Vagina (tissue), 2 donors: ENCODE measurements at places on chromosomes 16 and 17.

DNA sequence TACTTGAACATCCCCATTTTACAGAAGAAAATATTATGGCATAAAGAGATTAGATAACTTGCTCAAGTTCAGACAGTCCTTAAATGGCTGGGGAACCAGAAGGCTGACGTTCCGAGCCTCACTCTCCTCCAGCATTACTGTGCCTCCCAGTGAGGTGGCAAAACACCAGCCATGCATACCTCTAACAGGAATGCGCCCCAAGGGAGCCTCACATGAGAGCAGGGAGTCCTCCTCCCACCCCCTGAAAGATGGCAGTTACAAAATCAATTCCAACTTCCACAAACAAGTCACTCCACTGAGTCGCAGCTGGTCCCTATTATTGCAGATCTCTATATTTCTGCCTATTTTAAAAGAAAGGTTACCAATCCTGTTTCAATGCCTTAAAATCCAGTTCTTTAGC lies 55.5 kb downstream of the ANKFY1 start:
- DNase-seq, result no peak

- DNase-seq, result no peak
These were observed 35.8 kb upstream of the C1QL1 start for GRCh38 chr17:45003877-45004276.

GRCh38 chr16:26791169-26791568 lies 275.6 kb upstream of the C16orf82 start:
- DNase-seq, result no peak

DNA sequence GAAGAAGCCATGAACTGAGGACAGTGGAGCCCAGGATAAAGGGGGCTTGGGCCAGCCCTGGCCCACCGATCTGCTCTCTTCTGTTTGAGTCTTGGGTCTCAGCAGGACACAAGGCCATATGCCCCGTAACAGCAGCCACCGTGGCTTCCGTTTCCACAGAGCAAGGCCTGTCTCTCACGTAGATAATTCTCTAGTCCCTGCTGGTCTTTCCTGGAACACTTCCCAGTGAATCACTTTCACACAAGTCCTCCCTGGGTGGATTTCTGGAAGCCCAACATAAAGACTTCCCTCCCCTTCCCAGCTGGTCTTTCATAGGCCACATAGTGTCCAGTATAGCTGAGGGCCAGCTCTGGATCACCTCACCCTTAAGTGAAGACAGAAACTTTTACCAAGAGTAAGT lies 19.9 kb upstream of the C16orf78 start:
- no peak for DNase-seq

DNA sequence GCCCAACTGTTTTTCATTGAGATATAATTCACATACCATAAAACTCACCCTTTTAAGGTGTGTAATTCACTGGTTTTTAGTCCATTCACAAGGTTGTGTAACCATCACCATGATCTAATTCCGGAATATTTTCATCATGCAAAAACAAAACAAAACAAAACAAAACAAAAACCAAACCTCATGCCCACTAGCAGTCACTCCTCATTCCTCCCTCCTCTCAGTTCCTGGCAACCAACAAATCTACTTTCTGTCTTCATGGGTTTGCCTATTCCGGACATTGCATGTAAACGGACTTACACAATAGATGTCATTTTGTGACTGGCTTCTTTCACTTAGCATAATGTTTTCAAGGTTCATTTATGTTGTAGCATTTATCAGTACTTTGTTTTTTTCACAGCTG lies 4.5 kb upstream of the NOD2 start:
- DNase-seq, result no peak

GRCh38 chr17:39199820-39200069 lies 338 bp upstream of the RPL19 start:
- no peak for DNase-seq

GRCh38 chr17:17749921-17750320 lies 68.7 kb downstream of the RAI1 start:
- no peak for DNase-seq

DNA sequence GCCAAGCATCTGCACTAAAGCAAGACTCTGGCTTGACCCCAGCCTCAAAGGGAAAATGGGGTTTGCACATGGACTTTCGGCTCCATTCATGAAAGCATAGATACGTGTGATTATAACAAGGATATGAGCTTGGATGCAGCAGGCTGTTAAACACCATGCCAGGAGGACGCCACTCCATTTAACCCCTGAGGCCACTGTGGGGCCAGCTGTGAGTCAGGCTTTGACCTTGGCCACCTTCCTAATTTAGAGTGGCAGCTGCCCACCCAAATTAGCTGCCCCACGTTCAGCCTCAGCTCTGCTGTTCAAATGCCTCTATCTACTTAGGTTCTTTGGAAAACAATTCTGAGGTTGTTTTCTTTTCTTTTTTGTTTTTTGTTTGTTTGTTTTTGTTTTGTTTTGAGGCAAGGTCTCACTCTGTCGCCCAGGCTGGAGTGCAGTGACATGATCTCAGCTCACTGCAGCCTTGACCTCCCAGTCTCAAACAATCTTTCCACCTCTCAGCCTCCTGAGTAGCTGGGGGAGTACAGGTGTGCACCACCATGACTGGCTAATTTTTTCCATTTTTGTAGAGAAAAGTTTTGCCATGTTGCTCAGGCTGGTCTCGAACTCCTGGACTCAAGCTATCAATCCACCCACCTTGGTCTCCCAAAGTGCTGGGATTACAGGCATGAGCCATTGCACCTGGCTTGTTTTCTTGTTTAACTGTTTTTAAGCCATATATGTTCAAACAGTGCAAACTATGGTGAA lies 23.2 kb upstream of the KIFC3 start:
- DNase-seq, result no peak

- no peak for DNase-seq
These were observed 5.0 kb downstream of the ARHGEF15 start for GRCh38 chr17:8314797-8315763.

DNA sequence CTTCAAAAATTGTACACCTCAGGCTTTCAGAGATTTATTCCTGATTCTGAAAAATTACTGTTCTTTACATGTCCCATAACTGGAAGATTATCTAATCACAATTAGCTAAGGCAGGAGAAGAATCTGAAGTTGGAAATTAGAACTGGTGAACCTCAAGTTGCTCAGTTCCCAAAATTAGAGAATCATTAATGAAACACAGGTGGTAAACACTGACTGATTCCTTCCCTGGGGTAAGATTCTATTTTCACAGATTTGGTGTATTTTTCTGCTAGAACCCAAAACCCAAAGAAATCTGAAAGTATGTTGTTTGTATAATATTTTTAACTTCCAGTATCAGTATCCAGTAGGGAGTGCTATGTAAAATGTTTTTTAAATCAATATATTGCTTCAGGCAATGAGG lies 25.7 kb downstream of the PHKB start:
- DNase-seq, result no peak

DNA sequence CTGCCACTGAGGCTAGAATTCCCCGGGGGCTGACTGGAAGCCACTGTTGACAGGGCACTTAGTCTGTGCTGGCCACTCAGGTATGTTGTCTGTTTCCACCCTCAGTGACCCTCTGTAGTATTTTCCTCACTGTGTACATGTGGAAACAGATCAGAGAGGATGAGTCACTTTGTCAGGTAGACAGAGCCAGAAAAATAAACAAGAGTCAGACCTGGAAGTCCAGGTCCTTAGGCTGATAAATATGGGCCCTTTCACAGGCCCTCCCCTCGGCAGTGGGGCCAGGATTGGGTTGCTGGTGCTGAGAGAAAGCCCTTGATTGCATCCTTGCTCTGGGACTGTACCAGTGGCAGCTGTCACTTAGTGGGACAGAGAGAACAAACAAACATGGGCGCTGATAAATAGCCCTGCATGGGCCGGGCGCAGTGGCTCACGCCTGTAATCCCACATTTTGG lies 21.3 kb downstream of the PGS1 start:
- DNase-seq, result no peak

- no peak for DNase-seq
These were observed 5.6 kb downstream of the CRYBA1 start for GRCh38 chr17:29252101-29252791.

DNA sequence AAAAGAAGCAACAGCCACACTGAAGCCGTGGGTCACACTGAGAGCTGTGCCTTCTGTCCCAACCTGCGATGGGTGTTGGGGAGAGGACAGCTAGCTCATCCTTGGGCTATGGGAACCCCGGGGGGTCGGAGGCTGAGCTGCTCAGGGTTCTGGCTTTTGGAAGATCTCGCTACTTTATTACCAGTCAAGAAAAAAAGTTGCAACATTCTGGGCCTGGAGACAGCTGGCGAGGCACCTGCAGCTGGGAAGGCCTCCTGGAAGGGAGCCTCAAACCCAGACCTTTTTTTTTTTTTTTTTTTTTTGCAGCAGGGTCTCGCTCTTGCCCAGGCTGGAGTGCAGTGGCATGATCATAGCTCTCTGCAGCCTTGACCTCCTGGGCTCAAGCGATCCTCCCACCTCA lies 24.9 kb downstream of the TPSD1 start:
- no peak for DNase-seq

DNA sequence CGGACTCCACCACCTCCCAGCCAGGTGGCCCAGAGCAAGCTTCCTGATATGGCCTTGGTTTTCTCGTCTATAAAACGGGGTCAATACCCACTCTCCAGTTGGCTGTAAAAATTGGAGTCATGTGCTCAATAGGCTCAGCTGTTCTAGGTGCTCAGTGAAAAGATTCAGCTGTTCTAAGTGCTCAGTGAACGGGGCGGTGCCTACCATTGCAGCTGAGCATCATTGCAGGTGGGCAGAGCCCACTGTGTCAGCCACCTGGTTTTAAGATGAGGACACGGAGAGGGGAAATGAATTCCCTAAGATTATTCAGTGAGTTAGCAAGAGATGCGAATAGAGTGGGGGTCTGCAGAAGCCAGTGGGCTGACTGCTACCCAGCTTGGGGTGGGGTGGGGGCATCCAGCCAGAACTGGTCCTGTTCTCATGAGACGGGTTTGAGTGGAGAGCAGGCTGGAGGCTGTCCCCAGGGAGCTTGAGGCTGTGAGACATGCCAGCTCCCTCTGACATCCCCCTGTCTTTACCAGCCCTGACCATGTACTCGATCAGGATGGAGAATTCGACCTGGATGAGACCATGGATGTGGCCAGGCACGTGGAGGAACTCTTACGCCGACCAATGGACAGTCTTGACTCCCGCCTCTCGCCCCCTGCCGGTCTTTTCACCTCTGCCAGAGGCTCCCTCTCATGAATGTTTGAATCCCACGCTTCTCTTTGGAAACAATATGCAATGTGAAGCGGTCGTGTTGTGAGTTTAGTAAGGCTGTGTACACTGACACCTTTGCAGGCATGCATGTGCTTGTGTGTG lies 21.9 kb downstream of the STAT5A start:
- DNase-seq, result no peak

- no peak for DNase-seq
These were observed 121.0 kb downstream of the COPRS start for GRCh38 chr17:31738067-31738466.
